ENCODE measurements at places on chromosomes 6 and 20.
A peak's percentile ranks its signal among the peaks of the same experiment; 100 is the strongest.

DNA sequence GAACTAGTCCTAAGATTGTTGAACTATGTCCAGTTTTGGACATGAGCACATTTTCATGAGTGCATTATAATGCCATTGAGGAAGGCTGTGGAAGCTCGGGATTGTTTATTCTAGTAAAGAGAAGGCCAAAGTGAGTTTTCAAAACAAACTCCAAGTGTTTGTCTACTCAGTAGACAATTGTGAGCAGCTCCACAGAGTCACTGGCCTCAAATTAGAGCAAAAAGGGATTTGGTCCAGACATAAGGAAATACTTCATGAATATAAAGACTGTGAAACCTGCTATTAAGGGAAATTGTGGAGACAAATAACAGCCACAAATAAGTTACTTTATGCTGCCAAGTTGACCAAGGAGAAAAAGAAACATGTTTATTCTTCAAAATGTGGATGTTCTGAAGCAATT lies 42.6 kb upstream of the PREP start:
- no peak for DNase-seq

GRCh38 chr20:32984196-32984595 lies 20.0 kb downstream of the SUN5 start:
- no peak for DNase-seq

DNA sequence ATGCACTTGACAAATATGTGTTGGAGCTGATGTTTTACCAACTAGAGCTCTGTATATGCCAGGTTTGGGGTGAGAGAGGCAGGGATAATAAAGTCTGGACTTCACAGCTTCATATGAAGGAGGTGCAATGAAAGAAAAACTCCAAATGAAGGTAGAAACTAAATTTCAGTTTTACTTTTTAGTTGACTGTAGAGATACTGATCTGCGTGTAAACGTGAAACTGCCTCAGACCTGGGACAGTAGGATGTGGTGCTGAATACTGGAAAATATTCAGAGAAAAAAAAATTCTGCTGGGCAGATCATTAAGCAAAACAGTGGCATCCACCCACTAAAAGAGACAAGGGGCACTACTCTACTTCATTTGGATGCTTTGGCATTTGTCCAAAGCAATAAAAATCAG lies 94.5 kb downstream of the BACH2 start:
- DNase-seq: no peak

GRCh38 chr6:6610031-6610591 lies 21.6 kb downstream of the LY86 start:
- DNase-seq: peak; percentile 18

DNA sequence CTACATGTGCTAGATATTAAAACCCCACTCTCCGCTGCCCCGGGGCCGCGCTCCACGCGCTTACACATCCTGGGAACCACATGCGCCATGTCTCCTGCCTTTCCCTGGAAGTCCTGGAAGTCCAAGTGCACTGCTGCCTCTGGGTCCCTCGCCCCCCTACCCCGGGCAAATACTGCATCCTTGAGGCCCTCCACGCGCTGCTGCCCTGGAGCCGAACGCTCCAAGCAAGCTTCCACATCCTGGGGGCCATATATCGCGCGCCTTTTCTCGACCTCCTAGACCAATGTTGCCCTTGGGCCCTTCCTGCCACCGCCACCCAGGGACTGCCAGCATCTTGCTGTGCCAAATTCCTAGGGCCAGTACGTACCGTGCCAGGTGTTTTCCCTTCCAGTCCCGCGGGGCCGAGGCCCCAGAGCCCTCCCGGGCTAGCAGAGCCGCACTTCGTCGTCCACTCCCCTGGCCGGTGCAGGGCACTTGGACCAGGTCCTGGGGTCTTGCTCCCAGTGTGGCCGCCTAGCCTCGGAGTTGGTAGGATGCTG lies 779 bp upstream of the KCNG1 start:
- no peak for DNase-seq

DNA sequence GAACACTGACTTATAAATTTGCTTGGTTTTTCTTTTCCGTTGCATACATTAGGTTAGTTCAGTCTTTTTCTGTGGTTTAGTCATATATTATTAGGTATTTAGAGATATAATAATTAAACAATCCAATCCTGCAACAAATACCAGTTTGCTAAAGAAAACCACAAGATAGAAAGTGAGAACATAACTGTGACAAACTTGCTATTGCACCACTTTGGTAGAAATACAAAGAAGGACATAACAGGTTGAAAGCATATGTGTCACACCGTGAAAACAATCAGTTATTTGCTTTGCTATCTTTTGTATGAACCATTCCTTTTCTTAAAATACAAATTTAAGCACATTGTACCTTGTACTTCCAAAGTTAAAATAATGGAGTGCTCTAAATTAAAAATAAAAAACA lies 42.0 kb upstream of the KCNQ5 start:
- DNase-seq: no peak

GRCh38 chr6:44169886-44170570 lies 11.4 kb downstream of the CAPN11 start:
- DNase-seq: no peak

DNA sequence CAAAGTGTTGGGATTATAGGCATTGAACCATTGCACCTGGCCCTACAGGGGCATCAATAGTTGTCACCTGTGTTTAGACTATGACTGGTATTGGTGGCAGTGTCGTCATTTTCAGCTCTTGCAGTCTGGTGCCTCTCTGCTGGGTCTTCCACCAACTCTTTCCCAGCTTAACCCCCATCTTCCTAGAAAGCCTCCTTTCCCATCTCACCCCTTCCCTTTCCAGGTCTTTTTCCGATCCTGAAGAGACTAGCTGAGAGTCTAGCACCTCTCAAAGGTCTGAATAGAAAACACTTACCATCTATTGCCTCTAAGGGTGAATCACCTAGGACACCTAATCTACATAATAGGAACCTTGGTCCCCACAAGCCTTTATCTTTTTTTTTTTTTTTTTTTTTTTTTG lies 71.0 kb downstream of the TCP11 start:
- DNase-seq: no peak

- no peak for DNase-seq
Observed at GRCh38 chr20:22495172-22495571, 89.2 kb downstream of the FOXA2 start.
